Neural crest cell (in vitro differentiated cells): ENCODE measurements at places on chromosomes 13 and 19.

GRCh38 chr13:48876289-48876688, 99.4 kb upstream of the FNDC3A start:
- DNase-seq, result no peak

GRCh38 chr19:4694211-4694987, 24.3 kb upstream of the MYDGF start:
- no peak for DNase-seq

DNA sequence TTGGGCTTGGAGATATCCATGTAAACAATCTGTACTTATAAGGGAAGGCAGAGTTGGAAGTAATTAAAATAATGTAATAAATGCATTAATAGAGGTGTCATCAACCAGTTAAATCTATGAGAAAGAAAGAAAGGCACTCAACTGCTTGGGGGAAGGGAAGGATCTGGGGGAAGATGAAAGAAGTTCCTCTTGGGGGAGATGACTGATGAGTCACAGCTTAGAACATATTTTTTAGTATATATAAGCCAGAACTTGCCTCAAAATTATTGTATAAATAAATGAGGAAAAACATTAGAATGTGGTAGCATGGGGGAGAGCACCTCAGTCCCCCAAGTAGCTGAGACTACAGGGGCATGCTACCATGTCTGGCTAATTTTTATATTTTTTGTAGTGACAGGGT, 205.8 kb downstream of the GGACT start:
- no peak for DNase-seq

GRCh38 chr19:8238251-8238650, 29.1 kb downstream of the CERS4 start:
- DNase-seq, result no peak

DNA sequence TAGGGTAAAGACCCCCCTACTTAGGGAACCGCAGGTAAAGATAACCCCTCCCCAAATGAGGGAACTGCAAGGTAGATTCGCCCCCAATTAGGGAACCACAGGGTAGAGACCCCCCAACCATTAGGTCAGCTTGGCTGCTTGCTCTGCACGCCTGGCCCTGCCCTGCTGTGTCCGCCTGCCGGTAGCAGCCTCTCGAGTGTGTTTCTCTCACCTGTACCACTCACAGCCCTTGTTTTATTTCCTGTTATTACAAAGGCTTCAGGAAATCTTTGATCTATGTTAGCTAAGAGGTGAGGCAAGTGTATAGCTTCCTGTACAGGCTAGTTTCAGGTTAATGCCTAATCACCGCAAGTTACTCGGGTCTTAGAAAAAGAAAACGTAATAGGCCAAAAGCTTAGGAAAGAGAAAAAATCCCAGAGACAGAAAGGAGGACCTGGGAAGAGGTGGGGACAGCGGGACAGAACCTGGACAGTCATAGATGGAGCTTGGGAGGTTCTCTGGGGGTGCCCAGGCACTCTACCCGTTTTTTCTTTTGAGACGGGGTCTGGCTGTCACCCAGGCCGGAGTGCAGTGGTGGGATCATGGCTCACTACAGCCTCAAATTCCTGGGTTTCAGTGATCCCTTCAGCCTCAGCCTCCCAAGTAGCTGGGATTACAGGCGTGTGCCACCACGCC, 23.1 kb upstream of the EIF3G start:
- no peak for DNase-seq

GRCh38 chr13:97302611-97303010, 80.5 kb downstream of the MBNL2 start:
- no peak for DNase-seq

- DNase-seq, result no peak
Observed at GRCh38 chr19:44972802-44973201, 17.6 kb downstream of the CLPTM1 start.

GRCh38 chr19:14031719-14032480, at the start of gene IL27RA:
IL27RA (plus strand) TSS chr19:14031762; CDS start chr19:14031873, 111 bp downstream.
- peak; percentile 48 for DNase-seq

GRCh38 chr13:41311406-41312175, 524 bp downstream of the NAA16 start:
- peak; percentile 25 for DNase-seq

DNA sequence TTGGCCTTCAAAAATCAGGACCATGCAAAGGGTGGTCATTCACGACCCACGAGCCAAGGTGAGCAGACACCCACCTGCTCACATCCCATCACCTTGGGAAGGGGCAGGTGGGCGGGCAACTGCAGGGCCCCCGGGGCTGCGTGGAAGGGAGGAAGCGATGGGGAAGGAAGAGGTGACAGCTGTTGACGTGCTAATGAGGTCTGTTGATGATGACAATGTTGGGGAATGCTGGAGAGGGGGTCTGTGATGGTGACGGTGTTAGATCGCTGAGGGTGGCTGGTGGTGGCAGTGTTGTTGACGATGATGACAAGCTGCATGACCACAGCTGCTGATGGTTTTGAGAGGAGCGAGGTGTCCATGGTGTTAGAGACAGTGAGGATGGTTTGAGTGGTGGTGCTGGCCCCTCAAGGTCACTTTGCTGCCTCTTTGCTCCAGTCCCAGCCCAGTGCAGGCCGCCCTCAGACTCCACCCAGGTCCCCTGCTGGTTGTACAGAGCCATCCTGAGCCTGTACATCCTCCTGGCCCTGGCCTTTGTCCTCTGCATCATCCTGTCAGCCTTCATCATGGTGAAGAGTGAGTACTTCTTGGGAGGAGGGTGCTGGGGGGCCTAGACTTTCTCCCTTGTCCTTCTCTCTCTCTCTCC, 900 bp downstream of the MCEMP1 start:
- DNase-seq, result no peak

DNA sequence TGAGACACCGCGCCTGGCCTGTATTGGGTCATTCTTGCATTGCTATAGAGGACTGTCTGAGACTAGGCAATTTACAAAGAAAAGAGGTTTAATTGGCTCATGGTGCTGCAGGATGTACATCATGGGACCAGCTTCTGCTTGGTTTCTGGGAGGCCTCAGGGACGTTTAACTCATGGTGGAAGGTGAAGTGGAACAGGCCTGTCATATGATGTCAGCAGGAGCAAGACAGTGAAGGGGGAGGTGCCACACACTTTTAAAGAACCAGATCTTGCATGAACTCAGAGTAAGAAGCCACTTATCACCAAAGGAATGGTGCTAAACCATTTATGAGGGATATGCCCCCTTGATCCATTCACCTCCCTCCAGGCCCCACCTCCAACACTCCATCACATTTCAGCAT, 18.7 kb downstream of the CARD8 start:
- DNase-seq, result no peak

DNA sequence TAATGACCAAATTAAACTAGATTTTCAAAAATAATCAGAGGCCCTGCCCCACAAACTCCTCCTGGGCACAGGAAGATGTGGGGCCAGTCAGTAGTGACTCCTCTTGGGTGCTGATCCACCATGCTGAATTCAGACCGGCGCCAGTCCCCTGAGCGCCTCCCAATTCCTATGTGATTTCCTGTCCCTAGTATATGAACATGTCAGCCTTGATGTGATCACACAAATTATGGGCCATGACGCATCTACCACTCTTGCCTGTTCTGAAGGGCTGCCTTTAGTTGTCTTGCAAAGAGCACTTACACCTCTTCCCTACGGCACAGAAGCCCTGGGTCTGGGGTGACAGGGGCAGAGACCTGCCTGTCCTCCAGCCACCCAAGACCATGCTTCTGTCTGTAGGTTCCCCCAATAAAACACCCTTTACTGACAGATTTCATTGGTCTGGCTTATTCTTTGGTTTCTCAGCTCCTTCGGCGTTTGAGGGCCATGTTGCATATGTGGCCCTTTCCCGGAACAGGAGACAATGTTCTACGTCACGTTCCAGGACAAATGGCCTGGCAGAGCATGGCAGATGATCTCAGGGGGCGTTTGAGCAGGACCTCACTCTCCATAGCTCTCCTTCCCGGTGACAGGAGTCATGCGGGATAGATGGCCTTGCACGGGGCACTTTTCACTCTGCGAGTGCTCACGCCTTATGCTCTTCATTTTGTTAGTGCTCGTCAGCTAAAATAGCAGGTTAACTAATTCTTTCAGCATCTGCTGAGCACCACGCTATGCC, 5.6 kb upstream of the ATP11A start:
- DNase-seq, result no peak

DNA sequence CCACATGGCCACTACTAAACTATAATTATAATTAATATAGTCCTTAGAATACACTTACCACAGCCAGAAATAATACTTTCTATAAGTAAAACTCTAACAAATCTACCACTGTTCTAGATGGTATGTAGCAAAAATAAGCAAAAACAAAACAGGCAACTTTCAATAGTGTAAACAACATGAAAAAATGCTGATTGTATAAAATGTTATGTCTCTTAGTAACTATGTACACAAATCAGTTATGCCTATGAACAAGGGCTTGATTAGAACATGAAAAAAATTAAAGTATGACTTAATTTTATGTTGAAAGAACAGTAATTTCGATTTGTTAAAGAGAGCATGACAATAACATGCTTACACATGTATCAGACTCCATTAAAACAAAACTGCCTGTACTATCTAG, 60.7 kb downstream of the LATS2 start:
- no peak for DNase-seq

DNA sequence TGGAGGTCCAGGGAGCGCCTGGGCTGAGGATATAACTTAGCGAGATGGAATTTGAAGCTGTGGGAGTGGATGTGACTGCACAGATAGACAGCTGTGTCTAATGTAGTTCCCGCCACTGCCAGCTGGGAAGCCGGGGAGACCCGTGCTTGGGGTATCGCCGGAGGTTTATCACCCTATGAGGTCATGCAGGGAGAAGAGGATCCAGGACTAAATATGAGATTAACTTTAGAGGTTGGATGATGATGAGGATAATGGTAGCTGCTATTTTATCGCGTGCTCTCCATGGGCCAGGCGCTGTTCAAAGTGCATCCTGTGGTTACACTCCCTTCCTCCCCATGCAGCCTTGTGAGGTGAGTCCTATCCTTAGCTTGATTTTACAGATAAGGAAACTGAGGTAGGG, 19.9 kb downstream of the SSC5D start:
- DNase-seq, result no peak

- DNase-seq, result no peak
Observed at GRCh38 chr13:23817830-23818229, 71.4 kb downstream of the MIPEP start.

DNA sequence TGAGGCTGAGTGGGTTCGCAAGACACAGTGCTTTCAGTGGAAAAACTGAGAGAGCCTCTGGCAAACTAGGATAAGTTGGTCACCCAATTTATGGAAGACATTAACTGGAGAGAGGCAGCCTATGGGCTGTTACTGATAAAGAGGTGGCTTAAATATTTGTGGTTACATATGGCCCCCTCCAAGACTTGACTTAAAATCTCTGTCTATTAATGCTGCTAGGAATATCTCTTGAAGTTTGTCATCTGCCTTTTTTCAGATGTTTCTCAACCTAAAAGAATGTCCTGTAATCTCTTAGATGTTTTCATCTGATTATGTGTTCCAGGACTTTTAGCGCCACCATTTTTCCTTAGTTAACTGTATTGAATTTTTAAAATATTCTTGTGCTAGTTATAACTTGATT, 54.6 kb downstream of the NAA16 start:
- DNase-seq, result no peak

DNA sequence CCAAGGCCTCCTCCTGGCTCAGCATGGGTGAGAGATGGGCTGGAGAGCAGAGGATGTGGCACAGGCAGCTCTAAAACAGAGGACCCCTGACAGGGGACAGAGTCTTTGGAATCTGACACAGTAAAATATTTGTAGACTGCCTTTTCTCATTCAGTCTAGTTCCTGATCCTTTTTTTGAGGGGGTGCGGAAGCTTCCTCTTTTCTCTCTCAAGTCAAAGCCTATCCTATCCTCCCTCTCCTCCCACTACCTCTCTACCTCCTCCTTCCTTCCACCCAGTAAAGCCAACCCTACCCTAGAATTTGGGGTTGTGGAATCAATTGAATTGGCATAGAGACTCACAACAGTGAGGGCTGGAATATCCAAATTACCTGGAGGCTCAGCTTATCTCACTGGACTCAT, 82.0 kb downstream of the TEX26 start:
- DNase-seq, result no peak

- DNase-seq, result peak; percentile 61
Observed at GRCh38 chr19:10478903-10479384, 24.2 kb downstream of the KEAP1 start.

DNA sequence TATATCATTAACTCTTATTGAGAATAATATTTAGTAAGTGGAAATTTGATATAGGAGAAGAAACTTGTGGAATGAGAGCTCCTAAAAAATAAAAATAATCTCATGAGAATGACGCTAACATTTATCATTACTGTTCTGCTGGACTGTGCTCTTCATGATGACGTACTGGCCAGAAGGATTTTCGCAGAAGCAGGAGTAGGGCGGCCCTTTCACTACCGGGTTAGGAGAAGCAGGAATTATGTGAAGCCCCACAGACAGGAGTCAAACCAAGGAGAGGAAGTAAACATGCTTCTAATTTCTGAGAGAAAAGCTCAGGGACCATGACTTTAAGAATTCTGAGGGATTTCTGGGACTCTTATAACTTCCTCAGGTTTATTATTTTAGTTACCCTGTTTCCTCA, 195.1 kb downstream of the VWA8 start:
- no peak for DNase-seq

DNA sequence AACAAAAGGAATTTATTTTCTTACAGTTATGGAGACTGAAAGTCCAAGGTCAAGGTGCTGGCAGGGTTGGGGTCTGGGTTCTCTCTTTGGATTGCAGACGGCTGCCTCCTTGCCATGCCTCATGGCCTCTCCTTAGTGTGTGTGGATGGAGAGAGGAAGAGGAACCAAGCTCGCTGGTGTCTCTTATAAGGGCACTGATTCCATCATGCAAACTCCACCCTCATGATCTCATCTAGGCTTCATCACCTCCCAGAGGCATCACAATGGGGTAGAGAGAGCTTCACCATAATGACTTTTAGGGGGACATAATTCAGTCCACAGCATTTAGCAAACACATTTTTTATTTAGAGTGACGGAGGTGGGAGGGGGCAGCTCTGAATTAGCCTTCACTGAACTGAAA, 104.9 kb upstream of the ABCC4 start:
- DNase-seq, result no peak

DNA sequence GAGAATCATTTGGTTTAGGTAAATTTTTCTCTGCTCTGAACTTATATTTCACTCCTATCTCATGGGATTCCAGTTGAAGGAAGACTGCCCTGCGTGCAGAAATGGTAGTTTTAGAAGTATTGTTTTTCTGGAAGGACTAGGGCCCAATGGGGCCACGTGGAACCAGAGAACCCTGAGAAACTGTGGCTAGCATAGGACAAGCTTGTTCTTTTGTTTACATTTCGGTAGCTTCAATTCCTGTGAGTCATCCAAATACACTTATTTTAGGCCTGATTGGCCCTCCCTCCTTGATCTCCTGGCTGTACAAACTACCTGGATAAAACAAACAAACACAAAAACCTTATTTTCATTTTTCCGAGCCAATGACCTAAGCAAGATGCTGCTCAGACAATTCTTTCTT, 124.0 kb downstream of the ITGBL1 start:
- DNase-seq, result no peak
